ENCODE measurements at places on chromosomes 3 and 15. TPM values are rescaled to one million over a fixed set of nuclear protein-coding genes. Genes with fewer than 3 reads are reported as not detected.

Gene FAM81A
- polyA plus RNA-seq, result 21.1 TPM

Gene ATP8B4
- polyA plus RNA-seq, result 3.5 TPM

Gene ST8SIA2
- 4.2 TPM for polyA plus RNA-seq

Gene ADGRG7
- polyA plus RNA-seq, result 0.10 TPM

Gene UROC1
- 0.04 TPM for polyA plus RNA-seq

Gene UCN2
- polyA plus RNA-seq, result 0.25 TPM

Gene FANCD2OS
- polyA plus RNA-seq, result not detected

Gene SPTSSB
- polyA plus RNA-seq, result 5.7 TPM

Gene COL6A6
- polyA plus RNA-seq, result 1.6 TPM

Gene RTP3
- polyA plus RNA-seq, result not detected

Gene DMXL2
- 50.7 TPM for polyA plus RNA-seq

Gene DNAJA4
- 23.3 TPM for polyA plus RNA-seq

Gene SMCO1
- not detected for polyA plus RNA-seq

Gene CSTA
- 0.93 TPM for polyA plus RNA-seq

Gene ITIH3
- polyA plus RNA-seq, result 4.1 TPM

Gene SEMA6D
- 31.9 TPM for polyA plus RNA-seq

Gene NAALADL2
- 20.4 TPM for polyA plus RNA-seq

Gene GRK7
- polyA plus RNA-seq, result 0.12 TPM

Gene PGBD4
- polyA plus RNA-seq, result 2.0 TPM

Gene SLC27A2
- polyA plus RNA-seq, result 67.2 TPM

Gene C3orf85
- polyA plus RNA-seq, result 19.4 TPM

Gene GOLGA8S
- 0.60 TPM for polyA plus RNA-seq

Gene DNAH12
- 0.88 TPM for polyA plus RNA-seq

Gene HTD2
- polyA plus RNA-seq, result 18.9 TPM

Gene SERINC4
- not detected for polyA plus RNA-seq

Gene AHSG
- polyA plus RNA-seq, result 1.0 TPM

Gene APOD
- 5.7 TPM for polyA plus RNA-seq

Gene TRPM1
- 0.54 TPM for polyA plus RNA-seq

Gene TRH
- 0.11 TPM for polyA plus RNA-seq

Gene PARP14
- polyA plus RNA-seq, result 22.1 TPM

Gene ADAMTS7
- 17.8 TPM for polyA plus RNA-seq

Gene HAPLN3
- 2.2 TPM for polyA plus RNA-seq
